CD14-positive monocyte (primary cell): ENCODE measurements at places on chromosomes 7 and 10. TPM values are rescaled to one million over a fixed set of nuclear protein-coding genes. Genes with fewer than 3 reads are reported as not detected.

Gene C7orf57
- polyA plus RNA-seq: not detected

Gene NUDT13
- 1.6 and 4.5 TPM in 2 replicates for polyA plus RNA-seq

Gene GIMAP6
- 16.1 and 16.2 TPM in 2 replicates for polyA plus RNA-seq

- no peak overlapping the region for H3K4me3 ChIP-seq
- no peaks in the 10 kb centered on the region for H3K36me3 ChIP-seq
- no peak for DNase-seq
Measured at GRCh38 chr7:27971171-27971812, 209.3 kb downstream of the JAZF1 start.

- H3K4me3 ChIP-seq: no peak overlapping the region
- no peaks in the 10 kb centered on the region for H3K36me3 ChIP-seq
- H3K4me1 ChIP-seq: no peaks in the 10 kb centered on the region
- H3K27me3 ChIP-seq: no peaks in the 10 kb centered on the region
- no peak for DNase-seq
Measured at GRCh38 chr10:91513598-91514424, 103.7 kb downstream of the HECTD2 start.

Gene ASB10
- not detected in 2 replicates for polyA plus RNA-seq

DNA sequence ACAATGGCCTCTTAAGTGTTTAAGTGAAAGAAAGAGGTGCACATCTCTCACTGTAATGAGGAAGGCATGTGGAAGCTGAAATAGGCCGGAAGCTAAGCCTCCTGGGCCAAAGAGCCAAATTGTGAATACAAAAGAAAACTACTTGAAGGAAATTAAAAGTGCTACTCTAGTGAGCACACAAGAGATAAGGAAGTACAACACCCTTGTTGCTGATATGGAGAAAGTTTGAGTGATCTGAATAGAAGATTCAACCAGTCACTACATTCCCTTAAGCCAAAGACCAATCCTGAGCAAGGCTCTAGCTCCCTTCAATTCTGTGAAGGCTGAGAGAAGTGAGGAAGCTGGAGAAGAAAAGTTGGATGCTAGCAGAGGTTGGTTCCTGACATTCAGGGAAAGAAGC lies 8.2 kb downstream of the DKK1 start:
- H3K4me3 ChIP-seq: no peak overlapping the region
- H3K27ac ChIP-seq: no peak overlapping the region
- no peaks in the 10 kb centered on the region for H3K27me3 ChIP-seq

Gene CHRM2
- not detected for polyA plus RNA-seq

Gene FAM20C
- 32.2 and 35.6 TPM in 2 replicates for polyA plus RNA-seq

DNA sequence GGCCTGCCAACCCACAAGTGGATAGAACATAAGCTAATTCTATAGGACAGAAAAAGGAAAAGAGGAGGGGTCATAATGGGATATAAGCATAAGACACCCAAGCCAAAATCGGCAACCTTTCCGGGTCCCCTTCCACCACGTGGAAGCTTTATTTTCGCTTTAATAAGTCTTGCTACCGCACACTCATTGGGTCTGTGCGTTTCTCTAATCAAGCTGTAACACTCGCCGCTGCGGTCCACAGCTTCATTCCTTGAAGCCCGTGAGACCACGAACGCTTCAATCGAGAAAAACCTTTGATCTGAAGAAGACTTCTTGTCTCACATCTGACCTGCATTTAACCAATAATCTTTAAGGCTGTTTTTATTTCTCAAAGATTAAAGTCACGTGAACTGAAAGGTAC lies 35.8 kb upstream of the HECW1 start:
- no peak overlapping the region for H3K27ac ChIP-seq
- DNase-seq: no peak
- H3K4me3 ChIP-seq: no peak overlapping the region
- H3K4me1 ChIP-seq: no peaks in the 10 kb centered on the region

- no peak overlapping the region for H3K4me3 ChIP-seq
- no peaks in the 10 kb centered on the region for H3K27me3 ChIP-seq
- no peaks in the 10 kb centered on the region for H3K4me1 ChIP-seq
- no peaks in the 10 kb centered on the region for H3K36me3 ChIP-seq
- no peak for DNase-seq
- no peak overlapping the region for H3K27ac ChIP-seq
Measured at GRCh38 chr10:131009791-131010190, 301.7 kb downstream of the TCERG1L start.

Gene MYO1G
- 119 TPM for polyA plus RNA-seq

DNA sequence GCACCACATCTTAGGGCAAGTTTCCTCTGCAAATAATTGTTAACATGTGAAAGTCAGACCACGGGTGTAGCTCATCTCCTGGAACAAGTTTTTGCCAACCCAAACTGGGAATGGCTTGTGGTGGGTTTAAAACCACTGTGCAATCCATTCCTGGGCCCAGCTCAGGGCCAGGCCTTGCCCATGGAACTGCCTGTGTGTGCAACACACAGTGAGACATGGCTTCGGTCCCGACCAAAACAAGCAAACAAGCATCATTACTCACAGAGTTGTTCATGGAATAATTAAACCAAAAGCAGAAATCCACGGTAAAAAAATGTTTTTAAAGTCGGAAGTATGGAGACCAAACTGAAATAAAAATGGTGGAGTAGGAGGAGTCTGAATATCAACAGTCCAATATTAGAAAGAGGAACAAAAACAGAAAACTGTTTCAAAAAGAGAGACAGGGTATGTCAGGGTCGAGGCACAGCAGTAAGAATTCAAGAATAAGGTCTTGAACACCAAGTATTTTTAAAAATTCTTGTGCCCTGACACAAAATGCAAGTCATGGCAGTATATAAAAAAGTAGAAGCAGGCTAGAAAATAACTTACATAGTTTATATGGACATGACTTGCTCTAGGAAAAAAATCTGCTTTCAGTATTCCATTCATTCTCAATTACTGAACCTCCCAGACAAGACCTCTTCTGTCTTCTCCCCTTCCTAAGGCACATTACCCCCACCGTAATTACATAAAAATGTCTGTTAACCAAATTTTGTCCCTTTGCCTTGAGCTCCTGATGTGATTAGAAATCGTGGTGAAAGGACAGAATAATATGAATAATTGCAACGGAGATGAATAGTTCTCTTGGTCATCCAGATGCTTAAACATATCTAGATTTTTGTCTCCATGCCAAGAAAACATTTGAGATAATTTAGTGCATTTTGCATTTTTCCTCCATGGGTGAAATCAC lies 88.4 kb downstream of the FAS start:
- H3K27ac ChIP-seq: no peak overlapping the region
- H3K4me3 ChIP-seq: no peak overlapping the region
- peaks cover 4% of the 10 kb centered on the region for H3K4me1 ChIP-seq

DNA sequence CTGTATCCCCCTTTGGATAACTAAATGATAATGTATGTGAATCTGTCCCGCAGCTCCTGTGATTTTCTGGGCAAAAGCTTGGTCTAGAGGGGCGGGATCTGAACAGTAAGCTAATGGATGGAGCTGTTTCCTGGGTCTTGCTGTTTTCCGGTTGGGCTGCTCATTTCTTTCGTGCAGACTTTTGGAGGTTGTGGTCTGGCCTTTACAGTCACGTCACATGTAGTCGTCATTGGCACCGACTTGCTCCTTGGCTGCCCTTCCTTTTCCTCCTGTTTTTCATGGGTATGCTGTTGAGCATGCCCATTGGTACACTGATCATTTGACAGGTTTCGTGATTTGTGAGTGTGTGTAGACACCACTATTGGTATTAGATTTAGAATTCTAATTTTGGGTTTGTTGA lies 2.0 kb downstream of the FBH1 start:
- no peak overlapping the region for H3K27ac ChIP-seq
- H3K4me3 ChIP-seq: no peak overlapping the region
- DNase-seq: no peak
- no peaks in the 10 kb centered on the region for H3K27me3 ChIP-seq
- peaks cover 16% of the 10 kb centered on the region for H3K36me3 ChIP-seq
